Regular cardiac myocyte (primary cell): ENCODE measurements at places on chromosomes 12 and 14. TPM values are rescaled to one million over a fixed set of nuclear protein-coding genes. Genes with fewer than 3 reads are reported as not detected.

Gene GZMH
- total RNA-seq: not detected in 2 replicates

Gene KCNMB4
- total RNA-seq: 1.9 and 5.1 TPM in 2 replicates

Gene METTL25
- total RNA-seq: 9.8 and 18.0 TPM in 2 replicates

Gene INSM2
- total RNA-seq: under 0.01 TPM in 1 of 2 replicates, not detected in the other

Gene ACRBP
- total RNA-seq: under 0.01 TPM in 1 of 2 replicates, not detected in the other

Gene DBX2
- not detected in 2 replicates for total RNA-seq

Gene SYT1
- 2.5 and 5.8 TPM in 2 replicates for total RNA-seq

Gene OR4E2
- total RNA-seq: not detected in 2 replicates

Gene TCL1B
- not detected in 2 replicates for total RNA-seq

Gene DIO2
- total RNA-seq: 6.8 and 27.0 TPM in 2 replicates

Gene GPR65
- 0.19 and 0.28 TPM in 2 replicates for total RNA-seq

Gene TMEM132D
- not detected in 2 replicates for total RNA-seq

Gene KRT3
- not detected in 2 replicates for total RNA-seq

Gene PTPN21
- 5.4 and 6.1 TPM in 2 replicates for total RNA-seq

Gene SYCP3
- under 0.01 and 0.85 TPM in 2 replicates for total RNA-seq

Gene COX8C
- total RNA-seq: not detected in 2 replicates

Gene RERGL
- 0.28 and 0.38 TPM in 2 replicates for total RNA-seq

Gene FAM181A
- not detected in 2 replicates for total RNA-seq

Gene RFLNA
- total RNA-seq: 2.3 and 43.1 TPM in 2 replicates

Gene SDR9C7
- total RNA-seq: not detected in 2 replicates

Gene HOXC12
- not detected in 2 replicates for total RNA-seq

Gene SAMD15
- 2.5 and 4.2 TPM in 2 replicates for total RNA-seq

Gene CD69
- total RNA-seq: not detected in 2 replicates

Gene ANO2
- 0.19 and 0.85 TPM in 2 replicates for total RNA-seq

Gene ANG
- 6.7 and 10.1 TPM in 2 replicates for total RNA-seq

Gene LMNTD1
- total RNA-seq: 0.38 TPM in 1 of 2 replicates, not detected in the other

Gene STXBP6
- 7.7 and 16.1 TPM in 2 replicates for total RNA-seq

Gene TAS2R7
- total RNA-seq: under 0.01 TPM in 1 of 2 replicates, not detected in the other

Gene RNASE3
- total RNA-seq: not detected in 2 replicates

Gene TOMM20L
- not detected in 2 replicates for total RNA-seq

Gene REC8
- 0.56 and 0.77 TPM in 2 replicates for total RNA-seq

Gene TAS2R13
- total RNA-seq: 0.58 and 1.1 TPM in 2 replicates

Gene TMEM233
- total RNA-seq: 0.56 and 1.9 TPM in 2 replicates

Gene C12orf42
- not detected in 2 replicates for total RNA-seq

Gene HOXC4
- total RNA-seq: 0.19 TPM in 1 of 2 replicates, not detected in the other

Gene SEC23A
- 498 and 586 TPM in 2 replicates for total RNA-seq

Gene DPPA3
- total RNA-seq: not detected in 2 replicates

Gene SLC5A8
- under 0.01 TPM in 1 of 2 replicates, not detected in the other for total RNA-seq

Gene BEST3
- under 0.01 and 0.28 TPM in 2 replicates for total RNA-seq

Gene CYP27B1
- total RNA-seq: 0.19 and 1.1 TPM in 2 replicates

Gene ESR2
- under 0.01 and 0.19 TPM in 2 replicates for total RNA-seq

Gene STAC3
- 0.19 and 1.1 TPM in 2 replicates for total RNA-seq

Gene HOXC6
- total RNA-seq: under 0.01 and 0.19 TPM in 2 replicates

Gene ZNF219
- 0.58 and 4.8 TPM in 2 replicates for total RNA-seq

Gene LAG3
- not detected in 2 replicates for total RNA-seq

Gene FOXN4
- not detected in 2 replicates for total RNA-seq

Gene C14orf180
- total RNA-seq: not detected in 2 replicates

Gene LMO3
- under 0.01 and 0.56 TPM in 2 replicates for total RNA-seq

Gene NTN4
- total RNA-seq: 153 and 362 TPM in 2 replicates

Gene FITM1
- not detected in 2 replicates for total RNA-seq

Gene NT5DC3
- total RNA-seq: 6.8 and 10.9 TPM in 2 replicates

Gene NPAS3
- under 0.01 and 0.85 TPM in 2 replicates for total RNA-seq

Gene SLC6A15
- 0.77 and 0.85 TPM in 2 replicates for total RNA-seq

Gene PDZRN4
- not detected in 2 replicates for total RNA-seq

Gene RD3L
- total RNA-seq: not detected in 2 replicates

Gene TPH2
- under 0.01 TPM in 1 of 2 replicates, not detected in the other for total RNA-seq

Gene ATF1
- 21.5 and 22.3 TPM in 2 replicates for total RNA-seq
